Stimulated activated CD8-positive, alpha-beta memory T cell treated with anti-CD3 and anti-CD28 coated beads, Interleukin-15, amount 100 ng/mL, for 1 hour (primary cell): ENCODE measurements at places on chromosomes 4 and X.

- DNase-seq = peak; percentile 10
Observed at GRCh38 chr4:42519803-42520417, 122.6 kb downstream of the SHISA3 start.

- no peak for DNase-seq
Observed at GRCh38 chrX:2315434-2315833, 185.3 kb downstream of the DHRSX start.

- DNase-seq = no peak
Observed at GRCh38 chrX:18607966-18608365, 63.9 kb downstream of the RS1 start.

DNA sequence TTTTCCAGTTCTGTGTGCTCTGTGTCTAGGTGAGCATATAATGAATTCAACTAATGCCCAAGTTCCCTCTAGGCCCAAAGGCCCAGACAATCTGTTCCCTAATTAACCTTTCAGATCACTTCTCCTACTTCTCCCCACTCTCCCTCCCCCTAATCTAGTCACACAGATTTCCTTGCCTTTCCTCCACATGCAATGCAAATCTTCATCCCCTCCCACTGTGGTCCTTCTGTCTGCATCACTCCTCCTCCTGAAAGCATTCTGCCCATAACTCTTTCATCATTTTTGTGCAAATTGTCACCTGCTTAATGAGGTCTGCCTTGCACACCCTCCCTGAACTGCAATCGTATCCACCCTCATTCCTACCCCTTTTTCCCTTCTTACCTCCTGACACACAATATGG lies 346.6 kb downstream of the FBXO8 start:
- DNase-seq = no peak

DNA sequence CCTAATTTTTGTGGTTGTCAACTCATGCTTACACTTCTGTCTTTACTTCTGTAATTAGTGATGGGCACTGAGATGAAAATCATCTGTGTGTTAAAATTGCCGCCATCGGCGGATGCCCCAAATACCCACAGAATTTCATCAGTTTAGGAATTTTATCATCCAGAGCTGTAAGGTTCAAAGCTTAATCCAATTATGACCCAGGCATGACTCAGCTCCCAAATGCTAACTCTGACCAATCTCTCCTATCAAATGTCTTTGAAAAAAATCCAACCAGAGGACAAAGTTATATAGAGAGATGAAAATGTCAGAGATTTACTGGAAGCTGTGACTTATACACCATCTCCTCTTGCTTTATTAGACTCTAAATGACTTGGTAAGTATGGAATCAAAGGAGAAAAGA lies 1048.7 kb upstream of the PRKX start:
- no peak for DNase-seq

DNA sequence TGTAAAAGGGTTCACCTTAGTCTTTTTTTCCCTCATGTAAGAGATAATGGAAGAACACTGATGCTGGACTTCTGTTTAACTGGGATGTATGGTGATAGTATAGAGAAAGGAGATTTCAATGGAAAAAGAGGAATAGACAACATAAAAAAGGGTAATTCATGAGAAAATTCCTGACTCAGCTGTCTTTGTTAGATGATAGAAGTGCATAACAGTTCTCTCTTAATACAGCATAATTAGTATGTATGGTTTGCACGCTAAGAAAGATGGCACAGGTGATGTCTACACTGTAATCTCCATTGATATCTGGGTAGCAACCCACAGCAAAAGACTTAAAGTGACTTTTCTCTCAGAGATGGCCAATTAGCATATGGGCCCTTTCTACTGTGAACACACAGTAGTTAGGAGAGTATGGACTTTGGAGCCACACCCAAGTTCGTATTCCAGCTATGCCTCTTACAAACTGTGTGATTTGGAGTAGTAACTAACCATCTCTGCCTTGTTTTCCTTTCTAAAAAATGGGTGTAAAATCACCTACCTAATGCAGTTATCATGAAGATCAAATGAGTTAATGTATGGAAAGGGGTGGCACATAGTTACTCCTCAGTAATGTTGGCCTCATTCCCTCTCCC lies 149.3 kb downstream of the PDE5A start:
- DNase-seq = no peak
